ENCODE measurements at places on chromosomes 2 and 18. TPM values are rescaled to one million over a fixed set of nuclear protein-coding genes. Genes with fewer than 3 reads are reported as not detected.

The MAB21L4 gene
- total RNA-seq, result not detected

The EHD3 gene
- total RNA-seq, result 3.5 TPM

The HMSD gene
- not detected for total RNA-seq

The CETN1 gene
- total RNA-seq, result not detected

The IL1RL2 gene
- 0.27 TPM for total RNA-seq

The ZEB2 gene
- total RNA-seq, result 114 TPM

The CXCR1 gene
- not detected for total RNA-seq
